ENCODE measurements at places on chromosomes 1 and 21.

GRCh38 chr1:64268653-64269557 lies 65.5 kb downstream of the UBE2U start:
- peak; percentile 58 for DNase-seq

DNA sequence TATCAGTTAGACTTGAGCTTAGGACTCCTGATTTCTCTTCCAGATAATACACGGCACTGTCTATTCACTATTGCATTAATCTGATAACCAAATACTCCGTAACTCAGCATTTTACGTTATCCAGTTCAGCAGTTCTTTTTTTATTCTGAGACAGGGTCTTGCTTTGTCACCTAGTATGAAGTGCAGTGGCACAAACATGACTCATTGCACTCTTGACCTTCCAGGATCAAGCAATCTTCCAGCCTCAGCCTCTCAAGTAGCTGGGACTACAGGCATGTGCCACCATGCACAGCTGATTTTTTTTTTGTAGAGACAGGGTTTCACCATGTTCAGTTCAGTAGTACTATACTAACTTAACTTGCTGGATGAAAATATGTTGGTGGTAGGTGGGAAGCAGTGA lies 156.4 kb downstream of the PATJ start:
- DNase-seq = no peak

- DNase-seq = no peak
Measured at GRCh38 chr1:67463298-67463955, 33.2 kb upstream of the SERBP1 start.

GRCh38 chr1:51673279-51673678 lies 56.4 kb downstream of the OSBPL9 start:
- DNase-seq = no peak

DNA sequence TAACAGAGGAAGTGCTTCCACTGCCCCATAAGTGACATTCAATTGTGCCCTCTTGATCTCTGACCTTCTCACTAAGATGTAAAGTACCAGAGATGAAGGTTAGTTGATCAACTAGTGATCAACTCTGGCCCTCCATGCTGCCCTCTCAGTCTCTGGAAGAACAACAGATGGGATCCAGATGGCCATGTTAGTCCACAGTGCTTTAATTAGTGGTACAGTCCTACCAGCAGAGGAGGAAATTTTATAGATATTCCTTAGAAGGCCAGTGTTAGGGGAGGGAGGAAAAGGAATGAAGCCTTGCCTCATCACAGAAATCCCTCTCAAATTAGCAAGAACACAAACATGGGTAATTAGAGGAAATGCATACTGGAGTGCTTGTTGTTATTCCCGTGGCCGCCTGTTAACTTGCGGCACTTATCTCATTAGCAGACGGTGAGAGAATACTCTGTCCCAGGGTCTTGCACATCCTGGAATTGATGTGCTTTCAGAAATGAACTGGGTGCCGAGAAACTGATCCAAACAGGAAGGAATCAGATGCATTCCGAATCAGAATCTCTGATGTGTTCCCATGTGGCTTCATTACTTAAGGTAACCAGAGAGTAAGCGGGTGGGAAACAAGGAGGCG lies 91.1 kb upstream of the RGS4 start:
- DNase-seq = no peak

- no peak for DNase-seq
Measured at GRCh38 chr1:220184506-220184905, 87.7 kb downstream of the RAB3GAP2 start.

DNA sequence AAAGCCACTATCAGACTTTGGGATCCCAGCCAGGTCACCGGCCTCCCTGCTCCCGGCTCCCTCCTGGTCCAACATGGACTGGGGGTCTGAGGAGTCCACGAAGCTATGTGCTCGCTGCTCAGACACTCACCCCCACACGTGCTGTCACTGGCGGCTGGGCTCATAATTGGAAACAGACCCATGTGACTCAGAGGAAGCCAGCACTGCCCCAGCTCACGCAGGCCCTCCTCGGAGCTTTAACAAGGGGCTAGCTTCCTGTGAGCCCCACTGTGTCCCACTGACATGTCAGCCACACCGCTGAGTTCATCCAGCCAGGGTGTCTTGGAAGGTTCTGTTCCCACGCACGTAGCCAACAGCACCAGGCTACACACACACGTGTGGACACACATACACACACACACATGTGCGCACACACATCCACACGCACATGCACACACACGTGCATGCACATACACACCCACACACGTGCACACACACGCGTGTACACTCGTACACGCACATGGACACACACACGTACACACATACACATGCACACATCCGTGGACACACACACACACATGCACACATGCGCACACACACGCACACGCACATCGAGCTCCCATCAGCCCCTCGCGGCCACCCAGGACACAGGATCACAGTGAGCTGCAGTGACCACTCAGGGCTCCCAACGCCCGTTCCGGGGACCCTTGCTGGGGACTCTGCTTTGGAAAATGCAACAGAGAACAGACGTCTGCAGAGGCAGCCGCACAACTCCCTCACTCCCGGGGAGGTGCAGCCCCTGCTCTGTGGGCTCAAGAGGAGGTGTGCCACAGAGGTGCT lies 18.4 kb upstream of the COL6A2 start:
- DNase-seq = no peak

DNA sequence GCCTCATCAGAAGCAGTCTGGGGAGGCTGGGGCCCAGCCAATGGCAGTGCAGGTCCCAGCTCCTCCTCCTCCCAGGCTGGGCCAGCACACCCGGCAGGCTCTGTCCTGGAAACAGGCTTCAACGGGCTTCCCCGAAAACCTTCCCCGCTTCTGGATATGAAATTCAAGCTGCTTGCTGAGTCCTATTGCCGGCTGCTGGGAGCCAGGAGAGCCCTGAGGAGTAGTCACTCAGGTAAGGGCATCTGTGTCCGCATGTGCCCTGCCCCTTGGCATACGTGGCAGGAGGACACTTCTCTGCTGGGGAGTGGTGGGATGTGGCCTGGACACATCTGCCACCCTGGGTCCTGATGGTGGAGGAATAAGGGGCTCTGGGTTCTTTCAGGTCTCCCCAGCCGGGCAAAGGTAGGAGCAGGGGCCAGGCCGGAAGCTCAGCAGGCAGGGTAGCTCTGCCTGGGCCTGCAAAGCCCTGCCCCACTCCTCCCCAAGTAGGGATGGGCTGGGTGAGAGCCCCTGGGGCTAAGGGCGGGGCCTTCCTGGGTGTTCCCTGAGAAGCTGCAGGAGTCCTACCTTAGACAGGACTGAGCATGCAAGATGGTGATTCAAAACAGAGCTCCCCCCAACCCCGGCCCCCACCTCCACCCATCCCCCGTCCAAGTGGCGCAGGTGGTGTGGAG lies at the start of gene GJB5:
Gene GJB5 (plus strand): TSS at position 84 of the 674 bp plus-strand sequence. CDS start 2,284 bp downstream, outside the sequence.
- no peak for DNase-seq

GRCh38 chr1:55524006-55524405 lies 308.8 kb upstream of the USP24 start:
- no peak for DNase-seq

- no peak for DNase-seq
Measured at GRCh38 chr1:24411963-24412362, 1.6 kb downstream of the STPG1 start.

GRCh38 chr1:186002406-186002805 lies 268.2 kb downstream of the HMCN1 start:
- DNase-seq = no peak

DNA sequence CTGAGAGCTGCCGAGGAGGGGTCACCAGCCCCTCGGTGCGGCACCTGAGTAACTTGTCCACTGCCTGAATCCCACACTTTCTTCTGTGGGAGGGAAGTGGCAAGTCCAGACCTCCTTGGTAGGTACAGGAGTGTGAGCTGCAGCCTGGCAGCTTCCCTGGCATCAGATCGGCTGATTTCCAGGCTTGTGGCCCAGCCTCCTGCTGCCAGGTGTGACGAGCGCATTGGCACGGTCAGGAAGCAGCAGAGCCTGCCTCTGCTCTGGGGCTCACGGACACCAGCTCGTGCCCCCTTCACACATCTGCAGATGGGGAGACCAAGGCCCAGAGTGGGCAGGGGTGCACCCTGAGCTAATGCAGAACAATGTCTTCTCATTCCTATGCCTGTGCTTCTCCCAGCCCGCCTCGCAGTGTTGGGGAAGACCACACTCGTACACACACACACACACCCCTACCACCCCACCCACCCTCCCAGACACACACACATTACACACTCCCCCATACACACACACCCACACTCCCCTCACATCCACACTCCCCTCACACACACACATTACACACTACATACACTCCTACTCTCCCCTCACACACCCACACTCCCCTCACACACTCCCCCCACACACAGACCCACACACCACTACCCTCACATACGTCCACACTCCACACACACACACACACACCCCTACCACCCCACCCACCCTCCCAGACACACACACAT lies 33.1 kb upstream of the SELENON start:
- DNase-seq = no peak

GRCh38 chr1:105208581-105208980 lies 1458.9 kb downstream of the AMY1C start:
- DNase-seq = no peak

GRCh38 chr1:18561967-18562366 lies 68.7 kb upstream of the PAX7 start:
- DNase-seq = no peak

- DNase-seq = peak; percentile 17
Measured at GRCh38 chr1:232226197-232226712, 403.7 kb downstream of the SIPA1L2 start.

DNA sequence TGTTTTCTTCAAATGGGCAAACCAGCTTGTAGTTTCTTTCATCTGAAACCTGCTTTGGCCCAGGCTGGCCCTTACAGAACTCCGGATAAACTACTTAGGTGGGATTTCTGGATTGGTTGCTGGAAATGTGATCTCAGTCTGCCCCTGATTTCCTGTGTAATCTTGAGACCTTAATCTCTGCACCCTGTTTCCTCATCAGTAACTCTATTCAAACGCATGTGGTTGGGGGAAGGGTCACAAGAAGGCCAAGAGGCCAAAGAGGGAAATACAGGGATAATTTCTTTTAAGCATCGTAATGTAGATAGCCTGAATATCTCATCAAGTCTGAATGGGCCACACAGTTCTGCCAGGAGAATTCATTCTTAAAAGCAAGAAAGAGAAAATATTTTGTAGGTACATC lies 483.6 kb downstream of the LTN1 start:
- DNase-seq = no peak

- DNase-seq = no peak
Measured at GRCh38 chr1:8388732-8389562, 71.0 kb downstream of the SLC45A1 start.

- DNase-seq = no peak
Measured at GRCh38 chr1:233394860-233395717, 67.6 kb downstream of the MAP3K21 start.

- DNase-seq = peak; percentile 23
Measured at GRCh38 chr1:8424539-8425116, 106.7 kb downstream of the SLC45A1 start.

DNA sequence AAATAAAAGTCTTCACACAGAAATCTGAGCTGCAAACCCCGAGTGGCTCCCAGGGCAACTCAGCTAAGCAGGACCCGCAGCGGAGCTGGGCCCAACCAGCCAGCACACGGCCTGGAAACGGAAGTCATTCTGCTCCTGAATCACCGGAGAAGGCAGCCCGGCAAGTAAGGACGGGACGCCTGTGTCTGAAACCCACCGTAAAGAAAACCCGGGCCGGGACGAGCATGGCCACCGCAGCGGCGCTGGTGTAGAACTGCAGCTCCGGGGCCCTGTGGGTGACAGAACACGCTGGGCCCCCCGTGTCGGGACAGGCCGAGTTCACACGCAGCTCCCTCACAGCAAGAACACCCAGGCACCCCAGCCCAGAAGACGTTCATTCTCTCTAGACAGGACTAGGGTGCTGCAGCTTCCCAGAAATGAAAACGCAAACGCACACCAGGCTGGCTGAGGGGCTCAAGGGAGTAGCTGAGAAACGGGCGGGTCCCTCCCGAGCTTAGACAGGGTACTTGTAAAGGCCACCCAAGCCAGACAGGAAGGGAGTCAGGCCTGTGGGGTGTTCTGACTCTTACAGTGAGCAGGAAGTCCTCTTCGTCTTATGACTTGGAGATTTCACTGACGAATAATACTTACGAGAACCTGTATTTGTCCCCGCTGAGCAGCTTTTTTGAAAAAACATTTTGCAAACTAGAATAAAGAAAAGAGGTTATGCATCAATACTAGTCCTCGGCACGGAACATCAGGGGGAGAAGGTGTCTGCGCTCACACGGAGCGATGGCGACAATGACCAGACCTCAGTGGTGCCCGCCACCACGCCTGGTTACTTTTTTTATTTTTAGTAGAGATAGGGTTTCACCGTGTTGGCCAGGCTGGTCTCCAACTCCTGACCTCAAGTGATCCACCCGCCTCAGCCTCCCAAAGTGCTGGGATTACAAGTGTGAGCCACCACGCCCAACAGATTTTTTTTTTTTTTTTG lies 10.9 kb upstream of the CDK11B start:
- DNase-seq = no peak

GRCh38 chr21:44931137-44931500 lies 8.7 kb upstream of the SLX9 start:
- no peak for DNase-seq

GRCh38 chr21:16606271-16606670 lies 876.5 kb downstream of the USP25 start:
- no peak for DNase-seq

DNA sequence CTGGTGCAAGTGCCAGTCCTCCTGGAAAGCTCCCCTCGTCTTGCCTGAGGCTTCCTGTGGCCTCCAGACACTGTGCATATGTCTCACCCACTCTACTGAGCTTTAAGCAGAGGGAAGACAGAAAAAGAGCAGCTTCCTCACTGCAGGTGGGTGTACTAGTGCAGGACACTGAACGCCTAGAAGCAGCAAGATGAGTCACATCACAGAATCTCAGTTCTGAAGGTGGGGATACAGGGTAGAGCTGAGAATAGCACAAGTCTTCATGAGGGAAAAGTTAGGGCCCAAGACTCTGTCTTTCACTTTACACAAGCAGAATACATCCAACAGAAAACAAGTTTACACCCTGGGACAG lies 37.4 kb downstream of the PCAT6 start:
- DNase-seq = no peak

GRCh38 chr21:16751695-16752474 lies 761.0 kb upstream of the CXADR start:
- no peak for DNase-seq

- no peak for DNase-seq
Measured at GRCh38 chr1:50447961-50448360, 24.7 kb upstream of the DMRTA2 start.

Measured in stimulated activated CD4-positive, alpha-beta T cell treated with anti-CD3 and anti-CD28 coated beads, Interleukin-4, amount 100 ng/mL, for 48 hours (primary cell).